ENCODE measurements at places on chromosomes 16 and 17.

DNA sequence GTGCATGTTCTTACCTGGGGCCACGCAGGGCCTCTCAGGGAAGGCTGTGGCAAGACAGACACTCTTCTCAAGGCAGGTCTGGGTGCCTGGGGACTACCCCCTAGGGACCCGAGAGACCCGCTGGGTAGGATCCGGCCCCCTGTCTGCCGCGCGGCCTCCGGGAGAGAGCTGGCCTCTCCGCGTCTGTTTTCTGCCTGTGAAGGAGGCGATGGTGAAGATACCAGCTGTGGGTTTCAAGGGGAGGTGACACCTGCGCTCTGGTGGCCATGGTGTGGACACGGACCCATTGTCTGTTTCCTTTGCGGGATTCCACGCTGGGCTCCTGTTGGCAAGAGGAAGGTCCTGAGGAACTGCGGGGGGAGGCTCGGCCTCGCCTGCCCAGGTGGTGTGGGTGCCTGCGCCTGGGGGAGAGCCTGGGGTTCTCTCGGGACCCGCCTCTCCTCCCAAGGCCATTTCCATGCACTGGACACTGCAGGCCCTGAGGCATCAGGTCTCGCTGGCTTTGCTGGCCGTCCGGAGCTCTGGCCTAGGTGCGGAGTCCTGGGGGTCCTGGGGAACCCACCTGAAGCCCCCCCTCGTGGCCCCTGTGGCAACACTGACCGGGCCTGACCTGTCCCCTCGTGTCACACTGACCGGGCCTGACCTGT, 12.2 kb upstream of the METRNL start:
- no peak for DNase-seq

DNA sequence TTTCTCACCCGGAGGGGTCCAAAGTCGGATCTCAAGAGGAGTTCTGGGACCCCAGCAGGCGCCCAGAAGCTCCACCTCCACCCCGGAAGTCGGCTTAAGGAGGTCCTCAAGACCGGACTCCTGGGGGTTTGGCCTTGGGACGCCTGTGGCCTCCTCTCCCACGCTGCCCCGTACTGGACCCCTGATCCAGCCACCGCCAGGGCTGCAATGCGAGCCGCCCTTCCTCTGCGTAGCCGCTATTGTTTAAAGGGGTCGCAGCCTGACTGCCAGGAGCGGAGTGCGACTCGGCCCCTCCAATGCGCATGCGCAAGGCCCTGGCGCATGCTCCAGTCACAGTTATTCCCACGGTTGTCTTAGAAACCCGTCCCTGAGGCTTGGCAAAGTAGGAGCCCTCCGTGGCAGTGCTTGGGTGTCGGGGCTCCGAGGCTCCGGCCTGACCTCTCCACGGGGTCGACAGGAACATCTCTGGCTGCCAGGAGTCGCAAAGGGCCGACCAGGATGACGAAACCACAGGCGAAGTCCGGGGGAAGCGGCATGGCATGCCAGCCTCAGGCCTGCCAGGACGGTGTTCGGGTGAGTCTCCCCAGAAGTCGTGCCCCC, 719.0 kb downstream of the KCNJ18 start:
- no peak for DNase-seq

DNA sequence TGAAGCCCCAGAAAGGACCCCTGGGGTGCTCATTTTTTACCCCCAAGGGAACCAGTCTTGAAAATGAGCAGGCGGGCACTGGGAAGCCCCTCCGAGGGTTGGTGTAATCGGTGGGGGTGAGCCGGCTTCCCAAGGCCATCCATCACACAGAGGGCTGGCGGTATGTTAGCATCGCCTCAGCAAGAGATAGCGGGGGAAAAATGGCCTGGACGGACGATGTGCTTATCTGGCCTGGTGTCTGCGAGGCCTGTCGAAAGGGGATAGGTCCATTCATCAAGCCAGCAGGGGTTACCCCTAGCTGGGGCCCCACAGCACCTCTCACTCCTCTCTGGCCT, 188.9 kb downstream of the IRF8 start:
- DNase-seq: no peak

DNA sequence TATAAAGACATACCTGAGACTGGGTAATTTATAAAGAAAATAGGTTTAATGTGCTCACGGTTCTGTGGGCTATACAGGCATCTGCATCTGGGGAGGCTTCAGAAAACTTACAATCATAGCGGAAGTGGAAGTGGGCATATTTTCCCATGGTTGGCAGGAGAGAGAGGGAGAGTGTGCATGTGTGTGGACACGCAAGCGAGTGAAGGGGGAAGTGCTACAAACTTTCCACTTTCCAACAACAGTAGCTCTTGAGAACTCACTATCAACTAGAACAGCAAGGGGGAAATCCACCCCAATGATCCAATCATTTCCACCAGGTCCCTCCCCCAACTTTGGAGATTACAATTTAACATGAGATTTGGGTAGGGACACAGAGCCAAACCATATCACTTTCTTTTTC, 11.1 kb downstream of the TAOK1 start:
- no peak for DNase-seq

- DNase-seq: no peak
Observed at GRCh38 chr17:6543079-6544010, 13.0 kb downstream of the PITPNM3 start.

- DNase-seq: no peak
Observed at GRCh38 chr16:15674571-15674970, 24.5 kb downstream of the NDE1 start.

DNA sequence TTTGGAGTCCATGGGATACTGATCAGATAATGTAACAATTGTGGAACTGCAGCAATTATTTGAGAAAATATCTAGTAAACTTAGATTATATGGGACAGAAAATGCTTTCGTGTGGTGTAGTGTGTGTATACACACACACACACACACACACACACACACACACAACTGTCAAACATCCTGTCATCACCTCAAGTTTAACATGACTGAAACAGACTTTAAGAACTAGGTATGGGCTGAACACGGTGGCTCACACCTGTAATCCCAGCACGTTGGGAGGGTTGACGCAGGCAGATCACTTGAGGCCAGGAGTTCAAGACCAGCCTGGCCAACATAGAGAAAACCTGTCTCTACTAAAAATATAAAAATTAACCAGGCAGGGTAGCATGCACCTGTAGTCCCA, 544 bp upstream of the EVI2A start:
- DNase-seq: no peak

GRCh38 chr16:67486805-67487204, 3.5 kb upstream of the AGRP start:
- DNase-seq: no peak

DNA sequence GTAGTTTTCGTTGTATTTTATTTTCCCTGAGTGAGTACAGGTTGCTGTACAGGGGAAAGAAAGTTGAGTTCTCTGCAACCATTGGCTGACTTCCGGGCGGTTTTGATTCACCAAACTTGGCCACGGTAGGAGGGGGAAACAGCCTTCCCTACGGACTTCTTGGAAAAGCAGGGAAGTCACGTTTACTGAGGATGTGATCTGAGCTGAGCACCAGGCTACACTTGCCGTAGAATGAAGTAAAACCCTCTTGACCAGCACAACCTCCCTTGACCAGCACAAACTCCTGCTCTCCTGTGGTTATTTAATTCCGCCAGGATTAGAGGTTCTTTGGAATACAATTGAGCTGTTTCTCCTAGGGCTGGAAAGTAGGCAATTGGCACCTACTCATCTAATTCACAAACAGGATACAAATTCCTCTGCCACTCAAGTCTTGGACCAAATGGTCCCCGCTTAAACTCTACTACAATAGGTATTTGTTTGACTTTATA, 242.0 kb upstream of the RBFOX1 start:
- no peak for DNase-seq

GRCh38 chr16:9695152-9695551, 487.1 kb downstream of the GRIN2A start:
- no peak for DNase-seq

DNA sequence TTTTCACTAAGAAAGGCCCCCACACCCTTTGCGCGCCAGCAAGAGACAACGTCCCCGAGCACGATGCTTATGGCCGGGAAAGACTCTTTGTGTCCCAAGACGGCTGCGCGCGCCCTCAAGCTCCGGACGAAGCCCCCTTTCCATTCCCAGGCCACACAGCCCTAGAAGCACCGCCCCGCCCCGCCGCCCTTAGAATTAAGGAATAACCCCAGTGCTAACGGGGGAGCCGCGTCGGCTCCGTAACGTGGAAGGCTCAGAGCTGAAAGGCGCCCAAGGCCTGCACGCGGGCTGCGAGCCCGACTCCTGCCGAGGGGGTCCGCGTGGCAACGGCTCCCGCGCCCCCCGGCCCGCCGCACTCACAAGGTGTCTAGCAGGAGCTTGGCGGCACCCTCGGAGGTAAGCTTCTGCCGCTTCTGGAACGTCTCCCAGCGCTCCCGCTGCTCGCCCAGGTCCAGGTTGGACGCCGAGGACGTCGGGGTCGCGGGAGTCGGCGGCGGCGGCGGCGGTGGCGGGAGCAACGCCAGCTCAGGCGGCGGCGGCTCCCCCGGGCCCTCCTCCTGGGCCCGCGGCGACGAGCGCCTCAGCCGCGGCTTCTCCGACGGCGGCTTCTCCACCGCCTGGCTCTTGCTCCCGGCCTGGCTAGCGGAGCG, 477 bp downstream of the CENPV start:
- DNase-seq: peak; percentile 29

GRCh38 chr16:69463876-69464275, 39.5 kb downstream of the CYB5B start:
- no peak for DNase-seq

GRCh38 chr17:35892091-35893035, 12.2 kb upstream of the CCL5 start:
- no peak for DNase-seq

DNA sequence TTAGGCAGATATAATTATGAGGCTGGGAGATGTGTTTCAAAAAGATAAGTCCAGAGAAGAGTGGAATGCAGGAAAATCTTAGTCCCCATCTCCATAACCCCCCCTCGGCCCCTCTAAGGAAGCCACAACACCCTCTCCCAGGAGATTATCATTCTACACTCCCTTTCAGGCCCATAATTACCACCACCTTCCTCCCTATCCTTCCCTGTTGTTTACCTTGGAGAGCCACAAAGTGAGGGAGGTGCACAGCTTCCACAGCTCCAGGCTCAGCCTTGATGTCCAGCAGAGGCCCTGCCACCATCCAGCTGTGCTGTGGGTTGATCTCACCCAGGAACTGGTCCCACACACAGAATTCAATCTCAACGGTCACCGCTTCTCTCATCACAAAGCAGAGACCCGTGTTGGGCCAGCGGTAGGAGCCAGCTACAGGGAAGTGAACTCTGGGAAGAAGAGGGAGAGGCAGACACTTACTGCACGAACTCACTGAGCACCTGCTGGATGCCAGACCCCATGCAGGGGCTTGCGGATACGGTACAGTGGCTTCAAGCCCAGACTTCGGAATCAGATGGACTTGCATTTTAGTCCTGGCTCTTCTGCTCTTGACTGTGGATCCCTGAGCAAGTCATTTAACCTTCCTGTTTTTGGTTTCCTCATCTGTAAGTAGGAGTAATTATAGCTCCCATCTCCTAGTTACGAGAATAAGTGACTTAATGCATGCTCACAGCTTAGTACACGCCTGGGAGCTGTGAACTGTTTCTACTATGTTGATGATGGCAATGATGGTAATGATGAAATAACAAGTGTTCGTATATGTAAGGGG, 44.1 kb downstream of the MIS12 start:
- DNase-seq: no peak

DNA sequence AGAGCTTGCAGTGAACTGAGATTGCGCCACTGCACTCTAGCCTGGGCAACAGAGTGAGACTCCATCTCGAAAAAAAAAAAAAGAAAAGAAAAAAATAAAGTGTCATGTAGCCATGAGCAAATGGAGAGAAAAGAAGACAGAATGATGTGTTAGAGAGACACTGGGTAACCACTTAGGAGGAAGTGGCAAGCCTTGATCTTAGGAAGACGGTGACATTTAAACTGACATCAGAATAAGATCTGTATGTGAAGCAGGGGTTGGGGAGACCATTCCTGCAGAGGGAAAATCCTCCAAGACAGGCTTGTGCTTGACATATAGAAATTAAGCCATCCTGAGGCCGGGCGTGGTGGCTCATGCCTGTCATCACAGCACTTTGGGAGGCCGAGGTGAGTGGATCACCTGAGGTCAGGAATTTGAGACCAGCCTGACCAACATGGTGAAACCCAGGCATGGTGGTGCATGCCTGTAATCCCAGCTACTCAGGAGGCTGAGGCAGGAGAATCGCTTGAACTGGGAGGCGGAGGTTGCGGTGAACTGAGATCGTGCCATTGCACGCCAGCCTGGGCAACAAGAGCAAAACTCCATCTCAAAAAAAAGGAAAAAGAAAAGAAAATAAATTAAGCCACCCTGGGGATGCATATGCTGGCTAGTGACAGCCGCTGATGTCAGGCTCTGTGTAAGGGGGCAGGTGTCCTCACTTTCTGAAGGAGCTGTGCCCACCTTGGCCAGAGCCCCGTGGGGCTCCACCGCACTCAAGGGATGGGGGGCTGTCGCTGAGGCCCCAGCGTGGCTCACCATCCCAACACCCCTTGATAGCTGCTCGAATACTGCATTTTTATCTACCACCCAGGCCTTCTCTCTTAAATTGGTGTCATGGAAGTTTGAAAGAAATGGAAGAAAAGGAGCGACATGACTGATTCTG, 13.1 kb upstream of the CYB5B start:
- no peak for DNase-seq

GRCh38 chr17:28282596-28282995, 36.4 kb upstream of the TMEM97 start:
- no peak for DNase-seq

Measured in hepatic stellate cell (primary cell).